Progenitor cell of endocrine pancreas (in vitro differentiated cells): ENCODE measurements at places on chromosomes 3 and 15. TPM values are rescaled to one million over a fixed set of nuclear protein-coding genes. Genes with fewer than 3 reads are reported as not detected.

Gene MYO9A
- total RNA-seq = 28.3 and 32.0 TPM in 2 replicates

Gene TBL1XR1
- total RNA-seq = 181 and 207 TPM in 2 replicates

Gene GOLGA6L7
- not detected in 2 replicates for total RNA-seq

Gene CORO2B
- total RNA-seq = 1.5 and 2.0 TPM in 2 replicates

Gene CRBN
- 40.1 and 50.9 TPM in 2 replicates for total RNA-seq

Gene HTR3E
- total RNA-seq = not detected in 2 replicates

Gene KAT2B
- total RNA-seq = 12.9 and 17.1 TPM in 2 replicates

Gene ANAPC13
- 63.9 and 67.0 TPM in 2 replicates for total RNA-seq

Gene MINDY2
- 23.1 and 27.1 TPM in 2 replicates for total RNA-seq

GRCh38 chr3:30538791-30539190 is 67.6 kb upstream of the TGFBR2 start:
- no peak for DNase-seq

GRCh38 chr3:42831321-42831713 is 22.1 kb downstream of the ACKR2 start:
- DNase-seq = peak; percentile 72

DNA sequence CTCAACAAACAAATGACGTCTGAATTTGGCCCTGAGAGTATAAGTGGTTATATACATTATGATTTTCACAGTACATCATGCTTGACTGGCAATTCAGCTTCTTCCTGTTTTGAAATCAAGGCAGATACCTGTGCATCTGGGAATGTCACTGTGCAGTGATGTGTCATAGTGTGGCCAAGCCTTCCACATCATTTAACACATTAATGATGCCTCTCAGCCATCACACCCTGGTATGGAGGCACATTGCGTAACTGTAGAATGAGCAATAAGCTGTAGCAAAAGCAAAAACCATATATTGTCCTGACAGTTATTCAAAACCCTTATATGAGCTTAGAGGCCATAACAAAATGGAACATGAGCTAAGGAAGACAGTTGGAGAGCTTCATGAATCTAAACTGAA is 246.0 kb downstream of the EPHA3 start:
- DNase-seq = no peak

GRCh38 chr3:117133066-117133465 is 423.5 kb downstream of the TUSC7 start:
- no peak for DNase-seq

- DNase-seq = no peak
Measured at GRCh38 chr3:42090973-42091731, at the start of gene TRAK1. Gene TRAK1, plus strand, starts transcription at chr3:42091357. Its CDS starts 113 bp downstream, at chr3:42091470.

GRCh38 chr15:33068007-33068481 is 126.5 kb downstream of the FMN1 start:
- DNase-seq = no peak

DNA sequence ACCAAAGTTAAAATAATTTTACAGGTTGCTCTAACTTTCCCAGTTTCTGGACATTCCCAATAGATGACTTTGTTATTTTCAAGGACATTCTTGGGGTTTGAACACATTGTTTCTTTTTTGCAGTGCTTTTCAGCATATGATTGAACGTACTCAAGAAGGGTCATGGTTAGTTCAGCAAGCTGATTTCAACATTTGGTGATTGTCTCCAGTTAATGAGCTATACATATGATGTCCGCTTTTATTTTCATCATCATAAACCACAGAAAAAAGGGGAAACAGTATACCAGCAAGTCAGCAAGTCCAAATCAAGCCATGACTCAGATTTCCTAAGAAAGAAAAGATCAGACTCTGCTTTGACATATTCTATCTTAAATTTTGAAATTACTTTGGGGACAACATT is 69.4 kb downstream of the B3GALNT1 start:
- no peak for DNase-seq

GRCh38 chr3:121663171-121663847 is 2.6 kb upstream of the HCLS1 start:
- DNase-seq = no peak

DNA sequence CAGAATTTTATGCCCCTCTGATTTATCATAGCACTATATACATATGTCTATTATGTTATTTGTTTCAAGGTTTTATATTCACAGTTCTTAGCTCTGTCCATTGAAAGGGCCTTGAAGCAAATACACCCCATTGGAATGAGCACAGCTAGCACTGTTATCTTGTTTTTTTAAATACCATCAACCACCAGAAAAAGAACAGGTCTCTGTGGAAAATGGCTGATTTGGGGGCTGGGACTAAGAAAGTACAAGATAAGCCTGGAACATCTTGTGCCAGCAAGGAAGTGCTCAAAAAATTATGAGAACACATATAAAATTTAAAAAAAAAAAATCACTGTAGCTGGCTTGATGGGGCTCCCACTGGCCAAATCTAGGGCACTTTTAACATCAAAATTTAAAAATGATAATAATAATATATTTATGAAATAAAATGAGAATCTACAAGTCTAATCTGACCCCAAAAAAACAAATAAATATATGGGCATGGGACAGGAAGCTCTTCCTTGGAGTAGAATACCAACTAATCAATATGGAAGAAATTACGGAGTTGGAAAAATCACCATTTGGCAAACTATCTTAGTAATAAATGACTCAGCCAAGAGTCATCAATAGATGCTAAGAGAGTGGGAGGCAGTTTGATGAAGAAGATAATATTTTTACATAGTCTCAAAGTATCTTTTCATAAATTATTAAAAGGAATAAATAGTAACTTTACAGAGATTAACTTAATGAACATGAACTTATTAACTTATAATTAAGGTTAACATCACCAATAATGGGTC is 20.5 kb downstream of the IFT80 start:
- no peak for DNase-seq

DNA sequence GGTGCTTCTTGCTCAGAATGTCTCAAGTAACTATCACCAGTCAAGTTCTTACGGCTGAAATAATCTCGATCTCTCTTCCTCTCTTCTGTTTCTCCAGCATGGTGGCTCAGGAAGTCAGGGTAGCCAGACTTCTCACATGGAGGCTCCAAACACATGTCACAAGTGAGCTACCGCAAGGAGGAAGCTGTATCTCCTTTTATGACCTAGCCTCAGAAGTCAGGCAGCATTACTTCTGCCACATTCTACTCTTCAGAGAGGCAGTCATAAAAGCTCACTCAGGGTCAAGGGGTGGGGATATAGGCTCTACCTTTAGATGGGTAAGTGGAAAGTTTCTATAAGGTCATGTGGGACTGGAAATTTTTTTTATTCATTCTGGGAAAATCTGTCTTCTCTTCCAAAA is 86.6 kb upstream of the NEO1 start:
- DNase-seq = no peak

- no peak for DNase-seq
Measured at GRCh38 chr3:44223299-44223698, 18.4 kb upstream of the TOPAZ1 start.

- no peak for DNase-seq
Measured at GRCh38 chr3:45896956-45897355, 10.6 kb downstream of the CCR9 start.

DNA sequence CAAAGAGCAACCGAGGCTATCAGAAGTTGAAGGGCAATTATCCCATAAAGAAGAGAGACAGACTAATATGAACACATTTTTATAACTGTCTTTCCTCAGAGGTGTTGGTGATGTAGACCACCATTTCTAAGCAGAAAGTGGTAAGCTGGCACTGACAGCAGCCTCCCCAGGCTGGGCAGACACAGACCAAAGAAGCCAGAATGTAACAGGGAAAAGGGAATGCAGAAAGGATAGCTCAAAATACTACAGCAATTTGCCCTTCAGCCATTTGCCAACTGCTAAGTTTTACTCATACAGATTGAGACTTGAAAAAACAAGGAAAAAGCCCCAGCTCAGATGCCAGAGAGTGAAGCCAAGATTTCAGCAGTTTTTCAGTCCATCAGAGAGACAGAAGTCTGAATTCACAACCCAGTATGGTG is 73.5 kb upstream of the ABI3BP start:
- DNase-seq = no peak

- no peak for DNase-seq
Measured at GRCh38 chr3:170240671-170241070, 18.4 kb downstream of the PRKCI start.

DNA sequence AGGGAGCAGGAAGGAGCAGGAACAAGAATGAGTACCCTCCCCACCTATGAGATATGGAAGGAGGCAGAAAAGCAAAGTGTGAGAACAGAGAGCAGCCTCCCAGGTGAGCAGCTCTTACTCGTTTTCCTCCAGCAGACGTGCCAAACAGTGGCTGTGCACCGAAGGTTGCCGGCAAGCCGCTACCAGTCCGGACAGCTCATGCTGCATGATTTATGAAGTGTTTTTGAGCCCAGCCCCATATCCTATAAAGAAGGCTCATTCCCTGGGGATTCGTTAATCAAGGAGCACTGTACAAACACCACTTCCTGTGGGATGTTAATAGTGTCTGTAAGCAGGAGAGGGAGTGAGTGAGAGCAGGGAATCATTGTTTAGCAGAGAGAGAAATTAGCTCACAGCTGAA is 118.3 kb upstream of the FOXB1 start:
- no peak for DNase-seq

DNA sequence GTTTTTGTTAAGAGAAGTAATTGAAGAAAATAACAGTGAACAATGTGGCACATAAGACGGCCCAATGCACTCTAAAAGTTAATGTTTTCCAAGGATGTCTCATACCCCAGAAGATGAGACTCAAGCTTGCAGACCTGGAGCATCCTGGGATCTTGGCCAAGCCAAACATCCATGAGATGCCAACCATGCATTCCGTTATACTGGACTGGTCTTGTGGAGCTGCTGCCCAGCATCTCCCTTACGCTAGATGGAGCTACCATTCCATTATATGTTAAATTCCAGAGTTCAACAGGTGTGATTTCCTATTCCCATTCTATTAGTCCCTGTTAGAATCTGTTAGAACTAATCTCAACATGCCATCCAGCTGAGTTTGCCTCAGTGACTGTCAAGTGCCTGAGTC is 181.8 kb downstream of the PDCD6IP start:
- DNase-seq = no peak

GRCh38 chr3:130950641-130951040 is 56.8 kb downstream of the ATP2C1 start:
- no peak for DNase-seq

GRCh38 chr3:52167240-52167639 is 13.0 kb upstream of the POC1A start:
- DNase-seq = no peak

DNA sequence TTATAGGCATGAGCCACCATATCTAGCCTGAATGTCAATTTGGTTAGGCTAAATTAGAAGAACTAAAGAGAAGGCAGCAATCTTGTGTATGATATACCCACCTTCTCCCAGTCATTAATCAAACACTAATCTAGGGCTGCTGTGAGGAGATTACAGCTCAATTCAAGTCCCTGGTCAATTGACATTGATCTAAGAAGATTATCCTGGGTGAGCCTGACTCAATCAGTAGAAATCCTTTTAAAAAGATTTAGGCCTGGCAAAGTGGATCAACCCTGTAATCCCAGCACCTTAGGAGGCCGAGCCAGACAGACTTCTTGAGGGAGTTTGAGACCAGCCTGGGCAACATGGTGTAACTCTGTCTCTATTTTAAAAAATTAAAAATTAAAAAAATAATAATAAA is 2.5 kb upstream of the DNAH12 start:
- DNase-seq = no peak

GRCh38 chr3:51389423-51390183 is 1.5 kb upstream of the RBM15B start:
- no peak for DNase-seq

DNA sequence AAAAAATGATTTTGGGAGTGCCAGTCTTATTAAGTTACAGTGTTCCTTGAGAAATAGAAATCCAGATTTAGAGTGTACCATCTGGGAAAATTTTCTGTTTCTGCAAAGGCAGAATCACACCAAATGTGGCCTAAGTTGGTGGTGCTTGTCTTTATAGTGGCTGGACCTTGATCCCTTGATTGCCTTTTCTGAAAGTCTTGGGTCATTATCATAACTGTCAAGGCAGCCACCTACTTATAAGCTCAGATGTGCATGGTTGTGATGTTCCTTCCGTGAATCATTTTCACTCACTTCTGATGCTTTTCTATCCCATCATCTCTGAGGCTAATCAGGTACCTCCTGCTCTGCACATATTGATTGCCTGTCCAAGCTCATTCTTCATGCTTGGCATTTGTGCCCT is 20.1 kb downstream of the CMSS1 start:
- DNase-seq = no peak

- no peak for DNase-seq
Measured at GRCh38 chr15:30824518-30825195, 79.1 kb upstream of the FAN1 start.

GRCh38 chr3:22241110-22241509 is 490.1 kb upstream of the ZNF385D start:
- no peak for DNase-seq

GRCh38 chr3:46649436-46649835 is 37.1 kb downstream of the FAM240A start:
- no peak for DNase-seq

- no peak for DNase-seq
Measured at GRCh38 chr15:61742591-61742990, 317.7 kb downstream of the VPS13C start.

DNA sequence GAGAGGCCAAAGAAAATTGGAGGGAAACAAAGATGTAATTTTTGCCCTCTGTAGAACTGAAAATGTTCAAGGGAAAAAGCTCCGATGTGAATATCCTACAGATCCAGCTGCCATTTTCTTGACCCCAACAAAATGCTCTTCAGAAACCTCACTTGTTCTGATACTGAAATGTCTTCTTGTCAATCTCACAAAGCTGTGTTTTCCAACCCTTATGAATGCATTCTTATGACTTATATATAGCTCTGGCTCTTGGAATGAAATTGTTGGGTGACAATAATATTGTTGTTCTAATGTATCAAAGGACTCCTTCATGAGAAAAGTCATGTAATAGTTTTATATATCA is 157.1 kb upstream of the TGFBR2 start:
- DNase-seq = no peak

GRCh38 chr3:8635125-8635524 is 9.5 kb downstream of the SSUH2 start:
- no peak for DNase-seq

- no peak for DNase-seq
Measured at GRCh38 chr3:62373714-62374333, 474 bp upstream of the FEZF2 start.

DNA sequence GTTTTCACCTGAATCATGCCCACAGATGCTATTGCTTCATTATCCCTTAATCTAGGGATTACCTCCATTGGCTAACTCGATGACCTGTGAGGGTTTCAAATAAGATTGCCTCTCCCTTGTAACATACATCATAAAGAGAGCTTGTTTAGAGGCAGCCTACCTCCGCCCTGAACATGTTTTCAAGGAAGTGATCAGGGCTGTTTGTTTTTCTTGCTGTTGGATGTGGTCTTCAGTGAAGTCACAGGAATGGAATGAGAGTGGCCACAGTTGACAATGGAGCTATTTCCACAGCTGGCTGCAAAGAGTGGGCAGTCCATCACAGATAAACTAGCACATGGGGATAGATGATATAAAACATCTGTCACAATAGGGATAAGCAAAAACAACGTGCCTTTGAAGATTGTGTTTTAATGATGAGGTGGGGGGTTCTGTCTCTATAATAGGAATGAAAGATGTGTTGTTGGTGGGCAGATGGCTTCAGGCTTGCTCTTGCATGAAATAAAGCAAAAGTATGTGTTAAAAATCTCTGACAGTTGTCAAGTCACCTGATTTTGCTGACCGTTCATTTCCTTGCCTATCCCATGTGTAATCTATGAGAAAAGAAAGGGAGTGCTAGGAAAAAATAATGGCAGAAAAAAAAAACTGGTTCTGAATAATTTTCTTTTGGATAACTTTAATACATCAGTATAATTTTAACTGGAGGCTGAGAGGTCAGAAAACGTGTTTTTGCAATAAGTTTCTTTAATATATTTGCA is 642.3 kb downstream of the RBMS3 start:
- DNase-seq = no peak

- no peak for DNase-seq
Measured at GRCh38 chr3:185216607-185216958, 37.3 kb downstream of the EHHADH start.
